ENCODE measurements at places on chromosomes 12 and 14.
A peak's percentile ranks its signal among the peaks of the same experiment; 100 is the strongest.

GRCh38 chr14:56331592-56332216 lies 213.5 kb downstream of the PELI2 start:
- DNase-seq, result no peak

GRCh38 chr12:104458694-104459367 lies 2.1 kb downstream of the CHST11 start:
- no peak for DNase-seq

- no peak for DNase-seq
Measured at GRCh38 chr12:25958428-25959070, at the start of gene RASSF8. TSS of gene RASSF8 (plus strand) at chr12:25958682. CDS start at chr12:26055344, 96,662 bp downstream.

DNA sequence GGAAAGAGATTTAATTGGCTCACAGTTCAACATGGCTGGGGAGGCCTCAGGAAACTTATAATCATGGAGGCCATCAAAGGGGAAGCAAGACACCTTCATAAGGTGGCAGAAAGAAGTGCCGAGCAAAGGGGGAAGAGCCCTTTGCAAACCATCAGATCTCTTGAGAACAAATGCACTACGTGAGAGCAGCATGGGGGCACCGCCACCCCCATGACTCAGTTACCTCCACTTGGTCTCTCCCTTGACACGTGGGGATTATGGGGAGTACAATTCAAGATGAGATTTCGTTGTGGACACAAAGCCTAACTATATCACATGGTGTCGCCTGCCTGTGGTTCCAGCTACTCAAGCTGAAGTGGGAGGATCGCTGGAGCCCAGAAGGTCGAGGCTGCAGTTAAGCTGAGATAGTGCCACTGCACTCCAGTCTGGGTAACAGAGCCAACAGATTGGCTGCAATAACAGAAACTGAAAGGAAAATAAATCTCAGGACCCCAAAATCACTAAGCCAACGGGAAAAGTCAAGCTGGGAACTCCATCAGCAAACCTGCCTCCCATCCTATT lies 10.0 kb upstream of the CDCA4 start:
- no peak for DNase-seq

GRCh38 chr12:28781671-28782652 lies 367.1 kb upstream of the FAR2 start:
- no peak for DNase-seq

DNA sequence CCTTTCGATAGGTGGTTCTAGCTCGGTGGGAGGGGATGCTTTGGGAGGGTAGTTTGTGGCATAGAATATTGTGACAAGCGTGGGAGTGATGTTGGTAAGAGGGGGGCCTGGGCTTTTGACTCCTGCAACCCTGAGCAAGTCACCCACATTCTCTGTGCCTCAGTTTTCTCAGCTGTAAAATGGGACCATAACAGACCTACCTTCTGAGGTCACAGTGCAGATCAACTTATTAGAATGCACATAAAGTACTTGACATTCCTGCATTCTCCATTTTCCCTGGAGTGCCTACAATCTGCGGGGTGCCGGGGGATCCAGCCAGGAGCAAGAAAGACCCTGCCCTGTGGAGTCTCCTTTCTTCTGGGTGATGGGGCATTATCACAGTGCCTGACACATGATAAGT lies 63.2 kb downstream of the SLC24A4 start:
- DNase-seq, result no peak

- no peak for DNase-seq
Measured at GRCh38 chr12:2797721-2798418, 3.1 kb downstream of the FKBP4 start.

- no peak for DNase-seq
Measured at GRCh38 chr12:81257947-81258551, 180.2 kb downstream of the ACSS3 start.

DNA sequence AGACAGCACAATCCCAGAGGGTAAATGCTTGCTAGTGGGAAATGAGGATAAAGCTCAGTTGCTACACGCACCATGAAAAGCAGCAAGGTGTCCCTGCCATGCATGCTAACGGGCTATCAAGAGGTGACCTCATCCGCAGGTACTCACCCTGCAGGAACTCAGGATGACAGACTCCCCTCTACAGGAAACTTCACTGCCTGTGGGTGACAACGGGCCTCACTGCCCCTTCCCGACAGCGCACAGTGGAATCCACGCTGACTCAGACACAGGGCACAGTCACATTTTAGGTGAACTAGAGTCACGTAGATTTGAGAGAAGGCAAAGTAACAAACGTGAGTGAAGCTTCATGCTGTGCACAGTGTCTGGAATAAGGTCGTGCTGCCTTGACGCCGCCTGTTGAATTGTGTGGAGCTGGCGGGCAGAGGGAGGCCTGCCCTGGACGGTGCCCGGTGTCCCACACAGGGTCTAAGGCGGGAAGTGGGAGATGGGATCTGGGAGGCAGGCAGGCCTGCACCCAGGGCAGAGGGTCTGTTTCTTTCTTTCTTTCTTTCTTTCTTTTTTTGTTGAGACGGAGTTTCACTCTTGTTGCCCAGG lies 331.8 kb downstream of the TMEM132D start:
- no peak for DNase-seq

GRCh38 chr12:110582276-110583136 lies 612 bp downstream of the PPTC7 start:
- peak; percentile 63 for DNase-seq

DNA sequence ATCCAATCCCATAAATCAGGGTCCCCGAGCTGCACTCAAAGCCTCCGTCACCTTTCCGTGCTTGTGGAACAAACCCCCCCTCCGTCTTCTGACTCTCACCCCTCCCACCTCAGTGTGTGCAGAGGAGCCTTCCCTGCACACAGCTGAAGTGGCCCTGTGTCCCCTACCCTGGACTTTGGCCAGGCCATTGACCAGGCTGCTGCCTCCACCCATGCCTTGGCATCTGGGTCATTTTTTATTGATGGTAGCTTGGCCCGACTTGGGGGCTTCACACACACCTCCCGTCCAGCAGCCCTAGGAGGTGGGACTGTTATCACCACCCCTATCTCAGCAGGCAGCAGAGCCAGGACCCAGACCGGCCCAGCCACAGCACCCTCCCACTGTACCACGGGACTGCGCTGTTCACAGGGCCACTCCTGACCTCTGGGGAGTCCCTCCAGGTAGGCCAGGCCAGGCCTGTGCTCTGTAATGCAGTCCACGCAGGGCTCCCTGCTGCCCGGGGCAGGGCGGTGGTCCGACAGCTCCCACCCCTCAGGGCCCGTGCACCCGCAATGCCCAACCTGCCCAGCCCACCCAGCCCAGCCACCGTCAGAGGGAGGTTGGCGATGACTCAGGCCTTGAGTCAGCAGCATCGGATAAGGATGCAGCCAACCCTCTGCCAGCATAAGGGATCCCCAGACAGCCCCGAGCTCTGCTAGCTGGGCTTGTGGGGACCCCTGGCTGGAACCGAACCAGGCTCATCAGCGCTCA lies 9.2 kb upstream of the INF2 start:
- DNase-seq, result no peak

- no peak for DNase-seq
Measured at GRCh38 chr12:51975196-51975595, 23.7 kb downstream of the ACVR1B start.

- DNase-seq, result no peak
Measured at GRCh38 chr14:93207468-93208308, 632 bp downstream of the UBR7 start.

DNA sequence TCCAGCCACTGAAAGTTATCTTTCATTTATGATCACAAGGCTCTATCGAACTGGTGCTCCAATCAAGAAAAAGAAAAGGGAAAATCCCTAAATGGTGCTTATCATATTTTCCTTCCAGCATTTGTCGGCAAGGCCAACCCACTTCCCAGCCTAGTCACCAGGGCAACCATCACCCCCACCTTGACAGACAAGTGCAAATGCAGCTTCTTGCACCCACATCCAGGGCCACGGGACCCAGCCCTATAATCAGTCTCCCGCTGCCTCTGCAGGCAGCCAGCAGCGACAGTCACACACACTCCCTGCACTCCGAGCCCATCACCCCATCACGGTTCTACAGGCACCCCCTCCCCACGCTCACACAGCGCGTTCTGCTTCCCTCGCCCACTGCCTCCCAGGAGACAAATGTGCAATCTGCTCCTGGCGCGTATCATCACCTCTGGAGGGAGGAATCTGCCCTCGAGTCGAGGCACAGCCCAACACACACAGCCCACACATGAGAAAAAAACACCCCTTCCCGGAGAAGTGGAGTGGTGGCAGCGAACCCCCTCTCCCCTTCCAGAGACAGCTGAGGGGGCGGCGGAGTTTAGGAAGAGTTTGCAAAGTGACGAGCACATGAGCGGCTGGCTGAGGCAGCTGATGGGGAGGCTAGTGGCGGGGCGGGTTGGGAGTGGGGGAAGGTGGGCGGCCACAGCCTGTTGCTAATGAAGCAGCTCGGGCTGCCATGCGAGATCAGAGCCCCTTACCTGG lies 9.3 kb upstream of the PPP4R4 start:
- DNase-seq, result no peak

GRCh38 chr14:68967459-68967940 lies 11.6 kb downstream of the ACTN1 start:
- DNase-seq, result no peak

GRCh38 chr12:132143336-132144071 lies 615 bp downstream of the DDX51 start:
- no peak for DNase-seq

GRCh38 chr12:50612882-50613281 lies 108.1 kb downstream of the DIP2B start:
- no peak for DNase-seq

DNA sequence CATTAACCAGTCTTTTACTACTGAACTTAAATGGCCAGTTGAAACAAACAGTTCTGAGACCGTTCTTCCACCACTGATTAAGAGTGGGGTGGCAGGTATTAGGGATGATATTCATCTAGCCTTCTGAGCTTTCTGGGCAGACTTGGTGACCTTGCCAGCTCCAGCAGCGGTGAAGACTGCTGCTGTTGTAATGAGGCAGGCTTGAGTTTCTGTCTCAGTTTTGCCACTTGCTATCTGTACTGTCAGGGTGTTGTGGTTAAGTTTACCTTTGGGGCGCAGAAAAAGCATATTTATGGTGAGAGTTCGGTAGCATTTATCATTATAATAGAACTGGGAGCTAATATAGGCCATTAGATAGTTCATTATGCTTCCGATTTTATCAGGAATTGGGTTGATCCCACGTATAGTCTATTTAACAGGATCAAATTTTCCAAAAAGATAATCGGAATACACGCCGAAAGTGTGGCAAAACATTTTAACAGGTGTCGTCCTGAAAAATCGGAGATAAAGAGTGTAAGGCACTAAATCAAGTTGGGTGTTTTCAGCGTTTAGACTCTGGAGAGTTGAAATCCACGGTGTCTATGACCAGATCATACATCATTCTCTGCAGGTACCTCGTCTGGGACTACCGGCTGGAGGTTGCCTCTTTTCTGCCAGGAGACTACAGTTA lies 688 bp upstream of the NECAP1 start:
- DNase-seq, result no peak

- no peak for DNase-seq
Measured at GRCh38 chr14:95527387-95528002, 7.4 kb upstream of the GLRX5 start.

DNA sequence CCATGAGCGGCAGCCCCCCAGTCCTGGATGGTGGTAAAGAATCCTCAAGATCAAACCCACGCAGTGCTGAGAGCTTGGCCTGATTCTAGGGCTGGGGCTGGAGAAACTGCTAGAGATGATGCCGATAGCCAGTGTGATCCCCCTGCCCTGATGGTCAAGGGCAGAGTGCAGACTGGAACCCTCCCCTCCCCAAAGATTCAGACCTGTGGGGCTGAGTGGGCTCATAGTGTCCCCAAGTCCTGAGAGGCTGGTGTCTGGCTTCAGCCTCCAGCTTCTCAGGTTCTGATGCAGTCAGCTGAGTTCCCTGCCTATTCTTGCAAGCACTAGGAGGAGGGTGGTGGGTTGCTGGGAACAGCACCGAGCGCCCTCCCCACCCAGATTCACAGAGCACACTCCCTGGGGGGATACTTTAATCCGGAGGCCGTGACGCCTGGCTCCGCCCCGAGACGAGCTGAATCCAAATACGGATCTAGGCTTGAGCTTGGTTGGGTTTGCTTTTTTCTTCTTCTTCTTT lies 11.9 kb downstream of the RHOF start:
- no peak for DNase-seq

- no peak for DNase-seq
Measured at GRCh38 chr14:39398382-39398781, 33.9 kb downstream of the FBXO33 start.

- no peak for DNase-seq
Measured at GRCh38 chr14:24418492-24418873, 11.0 kb downstream of the CBLN3 start.

GRCh38 chr12:91633734-91634357 lies 451.2 kb upstream of the DCN start:
- no peak for DNase-seq

DNA sequence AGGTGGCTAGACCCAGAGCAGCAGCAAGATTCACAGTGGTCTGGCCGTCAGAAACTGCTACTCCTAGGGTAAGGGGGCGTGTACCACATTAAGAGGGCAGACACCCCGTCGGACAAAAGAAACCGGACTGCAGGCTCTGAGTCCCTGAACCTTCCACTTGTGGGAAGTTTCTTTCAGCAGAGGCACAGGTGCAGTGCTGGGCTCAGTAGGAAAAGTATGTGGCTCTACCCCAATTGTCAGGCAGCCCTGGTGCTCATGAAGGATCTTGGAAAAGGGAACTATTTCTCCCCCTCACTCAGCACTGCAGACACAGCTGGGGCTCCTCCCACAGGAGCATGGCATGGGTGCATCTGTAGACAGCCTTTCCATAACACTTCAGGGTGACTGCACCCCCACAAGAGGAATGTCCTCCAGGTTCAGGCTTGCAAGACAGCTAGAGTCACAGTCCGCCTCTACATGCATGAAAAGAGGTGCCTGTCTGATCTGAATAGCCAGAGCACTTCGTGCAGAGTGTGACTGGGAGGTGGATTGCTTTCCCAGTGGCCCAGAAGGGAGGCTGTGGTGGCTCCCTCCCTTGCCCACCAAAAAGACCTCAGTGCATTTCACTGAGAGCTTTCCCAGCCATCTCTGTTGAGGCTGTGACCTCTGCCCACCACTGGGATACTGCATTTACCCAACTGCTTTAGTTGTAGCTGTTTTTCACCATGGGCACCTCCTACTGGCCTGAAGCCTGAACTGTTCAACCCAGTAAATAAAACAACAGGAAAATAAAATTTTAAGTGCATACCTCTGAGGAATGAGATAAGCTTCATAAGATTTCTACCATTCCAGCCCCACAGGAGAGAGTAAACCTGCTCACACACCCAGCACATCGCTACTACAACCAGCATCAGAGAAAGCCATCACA lies 14.2 kb downstream of the CEP128 start:
- no peak for DNase-seq

- no peak for DNase-seq
Measured at GRCh38 chr14:81519200-81520011, 14.2 kb downstream of the SEL1L start.

DNA sequence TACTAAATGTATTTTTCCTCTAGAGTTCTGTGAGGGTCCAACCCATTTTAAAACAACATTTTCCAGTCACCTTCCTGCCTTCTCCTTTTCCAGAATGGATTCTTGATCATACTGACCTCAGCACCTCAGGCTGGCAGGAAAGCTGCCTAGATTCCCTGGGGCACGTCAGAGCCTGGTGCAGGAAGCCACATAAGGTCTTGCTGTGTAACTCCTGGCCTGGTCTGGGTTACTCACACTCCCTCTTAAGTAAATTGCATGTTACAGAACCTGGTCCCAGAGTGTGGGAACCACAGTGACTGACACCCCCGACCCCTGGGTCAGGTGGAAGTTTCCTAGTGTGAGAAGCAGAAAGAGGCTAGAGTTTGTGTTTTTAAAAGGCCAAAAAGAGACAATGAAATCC lies 209.8 kb downstream of the SPTSSA start:
- no peak for DNase-seq

Measured in stimulated activated CD4-positive, alpha-beta T cell treated with anti-CD3 and anti-CD28 coated beads, Interleukin-15, amount 100 ng/mL, for 1 hour (primary cell).